ENCODE measurements at places on chromosomes 7 and 10.

DNA sequence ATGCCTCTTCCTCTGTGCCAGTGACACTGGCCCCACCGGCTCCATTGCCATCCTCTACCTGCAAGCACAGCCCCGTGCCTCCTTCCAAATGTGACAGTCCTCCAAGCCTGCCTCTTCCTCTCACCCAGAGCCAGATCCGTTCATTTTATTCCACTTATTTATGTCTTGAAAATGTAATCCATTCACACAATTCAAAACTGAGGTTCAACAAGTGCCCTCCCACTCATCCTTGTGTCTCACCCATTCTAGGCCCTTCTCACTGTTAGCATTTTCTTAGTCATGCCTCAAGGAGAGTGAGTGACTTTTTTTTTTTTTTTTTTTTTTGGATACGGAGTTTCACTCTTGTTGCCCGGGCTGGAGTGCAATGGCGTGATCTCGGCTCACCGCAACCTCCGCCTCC lies 41.7 kb downstream of the FKBP6 start:
- no peak for DNase-seq

- no peak for DNase-seq
Measured at GRCh38 chr10:11871466-11871865, 48.3 kb downstream of the PROSER2 start.

DNA sequence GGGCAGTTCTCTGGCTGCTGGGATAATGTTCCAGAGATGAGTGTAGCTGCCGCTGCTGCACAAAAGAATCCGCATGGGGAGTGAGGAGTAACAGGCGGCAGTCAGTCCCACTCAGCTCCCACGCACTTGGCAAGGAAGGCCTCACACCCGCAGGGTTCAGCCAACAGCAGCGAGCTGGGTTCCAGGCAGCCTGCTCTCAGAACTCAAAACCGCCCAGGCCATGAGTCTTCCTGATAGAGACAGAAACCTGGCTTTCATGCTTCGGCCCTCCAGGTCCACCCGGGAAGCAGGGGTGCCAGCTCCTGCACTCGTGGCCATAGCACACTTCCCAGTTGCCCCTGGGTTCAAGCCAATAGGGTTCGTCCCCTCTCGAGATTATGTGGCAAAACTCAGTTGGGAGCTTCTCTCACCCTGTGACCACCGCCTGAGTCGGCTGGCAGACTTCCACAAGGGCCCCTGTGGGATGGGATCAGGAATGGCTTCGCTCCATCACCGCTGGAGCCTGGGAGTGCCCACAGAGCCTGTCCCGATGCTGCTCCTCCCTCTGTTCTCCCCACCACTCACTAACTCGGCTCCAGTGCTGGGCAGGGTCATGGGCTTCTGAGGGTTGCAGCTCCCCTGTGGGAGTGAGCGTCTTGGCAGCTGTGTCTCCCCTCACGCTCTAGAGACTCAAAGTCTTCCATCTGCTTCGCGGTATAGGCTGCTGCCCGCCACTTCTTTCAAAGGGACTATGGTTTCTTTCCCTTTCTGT lies 20.6 kb downstream of the CLRN3 start:
- no peak for DNase-seq

DNA sequence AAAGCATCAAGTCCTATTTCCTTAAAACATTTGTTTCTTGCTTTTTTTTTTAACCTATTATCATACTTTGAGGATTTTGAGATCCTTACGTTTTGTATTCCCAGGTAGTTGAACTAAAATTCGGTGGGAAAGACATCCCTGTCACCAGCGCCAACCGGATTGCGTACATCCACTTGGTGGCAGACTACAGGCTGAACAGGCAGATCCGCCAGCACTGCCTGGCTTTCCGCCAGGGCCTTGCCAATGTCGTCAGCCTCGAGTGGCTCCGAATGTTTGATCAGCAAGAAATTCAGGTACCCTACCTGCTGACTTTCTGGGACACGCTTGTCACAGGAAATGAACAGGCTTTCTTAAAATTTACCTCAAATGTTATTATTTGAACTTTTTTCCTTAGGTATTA lies 83.0 kb upstream of the DNAJB6 start:
- no peak for DNase-seq

DNA sequence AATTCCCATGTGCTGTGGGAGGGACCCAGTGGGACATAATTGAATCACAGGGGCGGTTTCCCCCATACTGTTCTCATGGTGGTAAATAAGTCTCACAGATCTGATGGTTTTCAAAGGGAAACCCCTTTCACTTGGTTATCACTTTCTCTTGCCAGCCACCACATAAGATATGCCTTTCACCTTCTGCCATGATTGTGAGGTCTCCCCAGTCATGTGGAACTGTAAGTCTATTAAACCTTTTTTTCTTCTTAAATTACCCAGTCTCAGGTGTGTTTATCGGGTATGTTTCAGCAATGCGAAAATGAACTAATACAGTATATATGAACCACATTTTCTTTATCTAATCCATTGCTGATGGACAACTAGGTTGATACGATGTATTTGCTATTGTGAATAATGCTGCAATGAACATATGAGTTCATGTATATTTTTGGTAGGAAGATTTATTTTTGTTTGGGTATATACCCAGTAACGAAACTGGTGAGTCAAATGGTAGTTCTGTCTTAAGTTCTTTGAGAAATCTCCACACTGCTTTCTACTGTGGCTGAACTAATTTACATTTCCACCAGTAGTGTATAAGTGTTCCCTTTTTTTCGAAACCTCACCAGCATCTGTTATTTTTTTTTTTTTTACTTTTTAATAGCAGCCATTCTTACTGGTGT lies 70.0 kb upstream of the HGF start:
- DNase-seq: no peak

DNA sequence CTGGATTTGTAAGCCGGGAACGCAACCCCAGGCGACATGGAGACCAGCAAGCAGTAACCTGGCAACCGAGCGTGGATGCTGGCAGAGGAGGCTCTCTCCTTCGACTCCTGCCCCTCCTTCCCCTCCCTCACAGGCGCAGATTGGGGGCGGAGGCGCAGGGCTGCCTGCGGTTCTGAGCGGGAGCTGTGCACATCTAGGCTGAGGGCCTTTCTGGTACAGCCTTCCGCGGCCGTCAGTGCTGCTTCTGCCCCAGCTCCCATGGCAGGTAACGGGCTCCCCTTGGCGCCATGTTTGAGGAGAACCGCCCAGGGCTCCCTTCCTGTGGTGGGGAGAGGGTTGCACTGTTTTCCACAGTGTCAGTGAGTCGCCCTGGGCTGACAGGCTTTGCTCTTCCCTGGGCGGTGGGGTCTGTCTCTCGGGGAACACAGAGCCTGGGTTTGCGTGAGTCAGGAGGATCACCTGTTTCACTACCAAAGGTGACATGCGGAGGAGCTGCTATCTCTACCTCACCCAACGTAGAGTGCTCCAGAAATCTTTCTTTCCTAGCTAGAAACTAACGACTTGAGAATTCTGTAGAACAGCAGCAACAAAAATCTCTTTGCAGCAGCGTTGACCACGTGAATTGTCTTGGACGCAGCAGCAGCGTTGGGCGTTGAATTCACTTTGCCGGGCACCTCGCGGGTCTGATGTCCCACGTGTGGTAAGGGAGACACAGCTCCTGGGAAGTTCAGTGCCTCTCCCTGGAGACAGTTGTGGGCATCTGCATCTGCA lies 154.8 kb upstream of the COBL start:
- no peak for DNase-seq

- no peak for DNase-seq
Measured at GRCh38 chr10:77699080-77699645, 61.6 kb upstream of the KCNMA1 start.

DNA sequence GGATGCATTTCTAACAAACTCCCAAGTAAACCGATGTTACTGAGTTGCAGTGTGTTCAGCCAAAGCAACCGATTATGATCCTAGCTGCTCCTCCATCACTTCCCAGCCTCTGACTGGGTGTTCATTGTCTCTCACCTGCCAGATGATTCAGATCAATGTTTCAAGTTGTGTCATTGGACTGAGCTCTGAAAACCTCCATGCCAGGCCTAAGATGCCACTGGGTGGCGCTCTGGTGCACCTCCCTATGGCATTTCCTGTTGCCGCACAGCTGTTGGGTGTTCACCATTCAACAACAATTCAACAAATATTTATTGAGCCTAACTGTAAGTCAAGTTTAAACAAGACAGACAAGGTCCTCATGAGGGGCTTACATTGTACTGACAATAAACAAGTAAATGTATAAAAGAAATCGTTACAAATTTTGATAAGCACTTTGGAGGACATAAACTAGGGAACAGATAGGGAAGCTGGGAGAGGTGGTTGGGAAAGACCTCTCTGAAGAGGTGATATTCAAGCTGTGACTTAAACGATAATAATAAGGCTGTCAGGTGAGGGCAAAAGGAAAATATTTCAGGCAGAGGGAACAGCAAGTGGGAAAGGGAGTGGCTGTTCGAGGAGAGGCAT lies 22.8 kb downstream of the RGR start:
- peak; percentile 83 for DNase-seq

GRCh38 chr10:13705526-13706174 lies 118.9 kb downstream of the PRPF18 start:
- no peak for DNase-seq

DNA sequence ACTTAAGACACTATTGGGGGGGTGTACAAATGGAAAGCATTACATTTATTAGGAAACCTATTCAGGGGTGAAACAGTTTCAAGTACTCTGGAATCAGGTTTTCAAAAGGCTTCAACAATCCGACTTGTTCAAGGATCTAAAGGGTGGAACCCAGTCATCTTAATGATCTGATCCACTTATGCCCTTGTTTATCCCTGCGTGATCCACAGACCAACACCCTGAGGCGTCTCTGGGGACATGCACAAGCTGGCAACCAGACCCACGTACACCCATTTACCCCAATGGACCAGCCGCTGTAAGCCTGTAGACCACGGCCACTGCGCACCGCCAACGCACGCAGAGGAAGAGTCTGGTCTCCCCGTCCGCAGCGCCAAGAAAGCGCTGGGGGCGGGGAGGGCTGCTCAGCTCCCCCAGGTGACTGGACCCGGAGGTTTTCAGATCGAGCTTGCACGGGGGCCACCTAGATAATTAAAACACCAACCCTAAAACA lies 13.4 kb downstream of the HNRNPF start:
- DNase-seq: no peak

DNA sequence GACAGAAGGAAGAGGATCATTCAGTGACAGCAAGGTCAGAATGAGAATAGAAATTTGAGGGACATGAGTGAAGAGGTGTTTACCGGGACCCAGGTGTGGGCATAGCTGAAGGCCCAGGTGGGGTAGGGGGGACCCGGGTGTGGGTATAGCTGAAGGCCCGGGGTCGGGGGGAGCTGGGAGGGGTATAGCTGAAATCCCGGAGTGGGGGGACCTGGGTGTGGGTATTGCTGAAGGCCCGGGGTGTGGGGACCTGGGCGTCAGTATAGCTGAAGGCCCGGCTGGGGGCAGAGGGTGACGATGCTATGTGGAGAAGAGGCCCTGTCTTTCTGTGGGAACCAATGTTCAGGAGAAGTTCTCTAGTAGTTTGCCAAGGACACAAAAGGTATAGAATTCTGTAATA lies 183.0 kb upstream of the PITRM1 start:
- DNase-seq: no peak

- DNase-seq: no peak
Measured at GRCh38 chr7:87574630-87575029, 26.1 kb downstream of the ABCB1 start.

DNA sequence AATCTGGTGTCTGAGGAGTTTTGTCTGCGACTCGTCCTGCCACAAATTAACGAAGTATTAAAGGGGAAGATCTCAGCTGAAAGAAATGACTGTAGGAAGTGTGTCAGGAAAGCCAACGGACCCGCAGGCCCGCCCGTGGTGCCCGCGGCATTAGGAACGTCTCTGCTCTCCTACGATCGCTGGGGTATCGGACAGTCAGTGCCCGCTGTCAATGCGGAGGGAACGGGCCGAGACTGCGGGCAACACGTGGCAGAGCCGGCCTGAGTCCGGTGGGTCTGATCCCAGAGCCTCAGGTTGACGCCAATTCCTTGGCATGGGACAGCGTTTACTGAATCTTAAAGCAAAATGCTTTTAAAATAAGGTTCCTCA lies 128.7 kb downstream of the KBTBD2 start:
- DNase-seq: no peak

DNA sequence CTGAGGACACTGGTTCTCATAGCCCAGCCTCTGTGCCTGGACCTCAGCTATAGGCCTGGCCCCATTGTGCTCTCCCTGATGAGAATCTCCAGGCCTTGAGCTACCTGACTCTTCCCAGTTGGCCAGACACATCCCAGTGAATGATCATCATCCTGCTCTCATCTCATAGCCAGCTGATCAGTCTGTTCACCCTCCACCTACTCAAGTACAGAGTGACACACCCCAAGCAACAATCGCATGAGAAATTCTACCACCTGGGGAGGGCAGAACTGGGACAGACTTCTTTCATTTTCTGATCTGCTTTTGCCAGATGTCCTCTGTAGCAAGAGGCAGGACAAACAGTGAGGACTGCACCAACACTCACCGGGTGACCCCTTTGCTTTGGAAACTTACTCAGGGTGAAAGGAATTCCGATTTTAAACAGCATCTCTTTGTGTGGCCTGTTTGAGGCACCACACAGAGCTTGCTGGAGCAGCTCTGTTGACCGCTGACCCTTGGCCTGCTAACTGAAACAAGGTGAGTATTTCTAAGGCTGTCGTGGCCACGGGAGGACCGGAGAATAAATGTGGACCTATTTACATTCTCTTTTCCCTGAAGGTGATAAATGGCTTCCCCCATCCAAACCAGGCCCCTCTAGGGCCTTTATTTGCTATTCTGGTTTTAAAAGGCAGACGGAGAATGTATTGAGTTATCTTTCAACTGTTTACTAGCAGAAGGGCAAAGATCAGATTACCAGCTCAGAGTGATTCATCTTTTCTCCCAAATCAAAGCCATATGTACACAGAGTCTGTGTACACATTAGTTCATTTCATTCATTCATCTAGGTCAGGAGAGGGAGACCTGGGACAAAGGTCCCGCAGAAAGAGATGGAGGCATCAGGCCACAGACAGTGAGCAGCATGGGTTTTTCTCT lies 181.4 kb upstream of the TNS3 start:
- DNase-seq: no peak

DNA sequence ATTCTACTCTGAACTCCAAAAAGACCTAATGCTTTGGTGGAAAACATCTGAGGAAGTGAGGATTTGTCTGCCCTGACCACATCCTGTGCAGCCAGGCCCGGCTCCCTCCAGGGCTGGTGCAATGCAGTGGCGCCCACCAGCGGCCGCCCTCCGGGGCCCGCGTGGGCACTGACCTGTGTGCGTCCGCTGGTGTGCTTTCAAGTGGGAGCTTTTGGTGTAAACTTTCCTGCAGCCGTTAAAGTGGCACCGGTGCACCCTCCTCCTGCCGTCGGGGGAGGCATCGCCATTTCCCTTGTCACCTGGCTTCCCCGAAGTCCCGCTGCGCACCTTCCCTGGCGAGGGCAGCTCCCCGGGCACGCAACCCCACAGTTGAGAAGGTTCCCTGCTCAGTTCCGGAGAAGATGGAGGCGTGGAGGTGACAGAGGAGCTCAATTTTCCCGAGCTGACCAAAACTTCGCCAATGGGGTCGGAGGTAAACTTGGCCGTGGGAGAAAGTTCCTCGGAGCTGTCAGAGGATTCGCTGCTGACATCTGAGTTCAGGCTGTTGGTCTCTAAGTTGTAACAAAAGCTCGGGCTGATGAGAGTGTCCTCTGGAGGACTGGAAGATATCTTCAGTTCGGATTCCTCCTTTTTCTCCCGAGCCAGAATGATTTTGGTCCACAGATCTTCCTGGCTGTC lies 3.4 kb downstream of the KLF6 start:
- no peak for DNase-seq

GRCh38 chr7:30175636-30176147 lies 40.9 kb downstream of the MTURN start:
- no peak for DNase-seq
